Progenitor cell of endocrine pancreas (in vitro differentiated cells): ENCODE measurements at places on chromosomes 13 and 19. TPM values are rescaled to one million over a fixed set of nuclear protein-coding genes. Genes with fewer than 3 reads are reported as not detected.

C3 gene
- 1.5 and 1.6 TPM in 2 replicates for total RNA-seq

- DNase-seq, result no peak
Observed at GRCh38 chr13:66489586-66489985, 740.5 kb downstream of the PCDH9 start.

DNA sequence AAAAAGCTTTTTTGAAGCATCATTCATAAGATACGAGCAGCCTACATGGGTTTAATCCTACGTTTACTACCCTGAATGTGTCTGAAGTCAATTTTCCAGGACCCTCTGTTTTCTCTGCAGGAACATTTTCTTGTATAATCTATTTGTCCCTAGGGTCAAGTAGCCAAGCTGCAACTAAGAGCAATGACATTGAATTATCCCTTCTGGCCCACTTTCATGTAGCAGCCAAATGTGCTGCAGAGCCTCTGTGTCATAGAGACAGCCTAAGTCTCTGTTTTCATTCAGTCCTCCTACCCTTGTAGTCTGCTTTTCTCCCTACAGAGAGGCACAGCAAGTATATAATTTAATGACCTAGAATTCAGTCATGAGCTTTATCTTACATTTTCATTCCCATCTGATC is 82.1 kb downstream of the ZAR1L start:
- no peak for DNase-seq

BEST2 gene
- not detected in 2 replicates for total RNA-seq

DNA sequence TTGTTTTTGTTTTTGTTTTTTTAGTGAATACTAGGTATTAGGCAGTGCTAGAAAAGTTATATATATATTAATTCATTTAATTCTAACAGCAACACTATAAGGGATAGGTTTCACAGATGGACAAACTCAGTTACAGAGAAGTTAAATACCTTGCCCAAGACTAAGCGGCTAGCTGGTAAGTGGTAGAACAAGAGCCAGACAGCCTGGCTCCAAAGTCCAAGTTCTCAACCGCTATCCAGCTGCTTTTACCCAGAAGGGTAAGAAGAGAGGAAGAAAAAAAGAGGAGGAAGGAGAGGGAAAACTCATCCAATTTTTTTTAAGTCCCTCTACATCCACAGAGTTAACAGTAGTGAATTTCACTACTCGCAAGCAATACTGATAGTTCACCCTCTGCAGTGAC is 217.0 kb downstream of the SPRY2 start:
- DNase-seq, result no peak

IGFL2 gene
- not detected in 2 replicates for total RNA-seq

FGF9 gene
- total RNA-seq, result 15.9 and 16.2 TPM in 2 replicates

ANGPTL8 gene
- not detected in 2 replicates for total RNA-seq

DNA sequence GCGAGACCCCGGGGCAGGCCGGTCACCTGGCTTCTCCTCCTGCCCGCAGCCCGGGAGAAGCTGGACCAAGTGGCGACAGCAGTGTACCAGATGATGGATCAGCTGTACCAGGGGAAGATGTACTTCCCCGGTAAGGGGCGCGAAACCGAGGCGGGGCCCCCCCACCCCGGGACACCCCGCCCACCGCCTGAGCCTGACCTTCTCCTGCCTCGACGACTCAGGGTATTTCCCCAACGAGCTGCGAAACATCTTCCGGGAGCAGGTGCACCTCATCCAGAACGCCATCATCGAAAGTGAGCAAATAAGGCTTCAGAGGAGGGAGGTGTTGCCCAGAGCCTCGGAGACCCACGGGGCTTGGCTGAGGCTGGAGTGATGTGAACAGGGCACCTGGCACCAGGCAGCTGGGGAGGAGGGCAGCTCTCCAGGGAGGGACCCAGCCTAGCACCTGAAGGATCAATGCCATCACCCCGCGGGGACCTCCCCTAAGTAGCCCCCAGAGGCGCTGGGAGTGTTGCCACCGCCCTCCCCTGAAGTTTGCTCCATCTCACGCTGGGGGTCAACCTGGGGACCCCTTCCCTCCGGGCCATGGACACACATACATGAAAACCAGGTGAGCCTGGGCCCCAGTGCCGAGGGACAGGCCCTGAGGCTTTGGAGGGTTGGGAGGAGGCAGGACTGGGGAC is 629 bp downstream of the IZUMO4 start:
- no peak for DNase-seq

MISP3 gene
- 3.0 and 3.5 TPM in 2 replicates for total RNA-seq

- no peak for DNase-seq
Observed at GRCh38 chr13:111387945-111388600, 67.6 kb downstream of the TEX29 start.

ZNF135 gene
- 17.3 and 17.9 TPM in 2 replicates for total RNA-seq

DNA sequence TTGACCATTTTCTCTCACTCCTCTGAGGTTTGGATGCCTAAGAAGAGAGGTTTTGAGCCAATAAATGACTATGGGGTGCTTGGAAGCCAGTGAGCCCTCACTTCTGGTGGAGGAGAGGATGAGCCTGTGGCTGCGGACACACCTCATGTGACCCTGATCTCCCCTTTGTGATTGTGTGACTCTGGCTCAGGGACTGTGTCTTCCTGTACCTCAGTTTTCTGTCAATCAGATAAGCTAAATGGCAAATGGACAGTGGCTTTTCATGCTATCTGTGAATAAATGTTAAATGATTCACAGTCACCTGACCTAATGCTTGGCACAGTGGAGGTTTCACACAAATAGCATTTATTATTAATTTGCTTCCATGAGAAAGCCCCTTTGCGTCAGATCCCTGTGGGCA is 2.7 kb downstream of the PSG8 start:
- no peak for DNase-seq

- no peak for DNase-seq
Observed at GRCh38 chr13:53460796-53461195, 432.2 kb downstream of the OLFM4 start.

FUT3 gene
- not detected in 2 replicates for total RNA-seq

GRCh38 chr19:17734146-17734545 is 14.9 kb downstream of the MAP1S start:
- DNase-seq, result no peak

GRCh38 chr19:34960103-34960805 is 3.8 kb downstream of the ZNF792 start:
- no peak for DNase-seq

PLPPR3 gene
- 128 and 129 TPM in 2 replicates for total RNA-seq

- no peak for DNase-seq
Observed at GRCh38 chr19:511101-511851, 4.0 kb downstream of the TPGS1 start.
